ENCODE measurements at places on chromosomes 16 and 17.

DNA sequence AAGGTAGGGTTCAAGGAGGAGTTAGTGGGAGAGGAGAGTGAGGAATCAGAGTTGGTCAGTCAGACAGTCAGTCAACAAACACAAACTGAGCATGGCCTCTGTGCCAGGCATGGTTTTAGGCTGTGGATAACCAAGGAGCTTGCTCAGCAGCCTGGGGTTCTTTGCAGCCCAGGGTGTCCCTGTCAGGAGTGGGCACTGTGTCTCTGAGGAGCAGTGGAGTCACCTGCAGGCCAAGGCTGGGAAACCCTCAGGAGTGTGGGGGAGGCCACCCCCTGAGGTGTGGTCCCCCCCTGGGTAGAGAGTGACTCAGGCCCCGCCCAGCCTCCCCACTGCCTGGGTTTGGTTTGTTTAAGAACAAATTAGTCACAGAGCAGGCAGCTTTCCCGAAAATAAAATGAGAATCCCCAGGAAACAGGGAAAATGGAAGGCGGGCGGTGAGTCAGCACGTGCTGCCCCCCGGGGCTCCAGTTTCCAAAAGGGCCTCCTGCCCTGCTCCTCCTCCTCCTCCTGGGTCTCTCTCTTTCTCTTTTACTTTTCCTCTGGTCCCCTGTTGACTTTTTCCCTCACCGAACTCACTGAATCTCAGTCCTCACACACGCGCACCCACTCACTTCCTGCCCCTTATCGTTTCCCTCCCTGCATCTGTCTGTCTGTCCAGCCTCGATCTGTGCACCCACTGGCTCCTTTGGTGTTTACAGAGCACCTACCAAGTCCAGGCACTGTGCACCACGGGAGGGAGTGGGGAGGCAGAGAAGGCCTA is 44.3 kb downstream of the SOCS3 start:
- peak; percentile 87 for DNase-seq

DNA sequence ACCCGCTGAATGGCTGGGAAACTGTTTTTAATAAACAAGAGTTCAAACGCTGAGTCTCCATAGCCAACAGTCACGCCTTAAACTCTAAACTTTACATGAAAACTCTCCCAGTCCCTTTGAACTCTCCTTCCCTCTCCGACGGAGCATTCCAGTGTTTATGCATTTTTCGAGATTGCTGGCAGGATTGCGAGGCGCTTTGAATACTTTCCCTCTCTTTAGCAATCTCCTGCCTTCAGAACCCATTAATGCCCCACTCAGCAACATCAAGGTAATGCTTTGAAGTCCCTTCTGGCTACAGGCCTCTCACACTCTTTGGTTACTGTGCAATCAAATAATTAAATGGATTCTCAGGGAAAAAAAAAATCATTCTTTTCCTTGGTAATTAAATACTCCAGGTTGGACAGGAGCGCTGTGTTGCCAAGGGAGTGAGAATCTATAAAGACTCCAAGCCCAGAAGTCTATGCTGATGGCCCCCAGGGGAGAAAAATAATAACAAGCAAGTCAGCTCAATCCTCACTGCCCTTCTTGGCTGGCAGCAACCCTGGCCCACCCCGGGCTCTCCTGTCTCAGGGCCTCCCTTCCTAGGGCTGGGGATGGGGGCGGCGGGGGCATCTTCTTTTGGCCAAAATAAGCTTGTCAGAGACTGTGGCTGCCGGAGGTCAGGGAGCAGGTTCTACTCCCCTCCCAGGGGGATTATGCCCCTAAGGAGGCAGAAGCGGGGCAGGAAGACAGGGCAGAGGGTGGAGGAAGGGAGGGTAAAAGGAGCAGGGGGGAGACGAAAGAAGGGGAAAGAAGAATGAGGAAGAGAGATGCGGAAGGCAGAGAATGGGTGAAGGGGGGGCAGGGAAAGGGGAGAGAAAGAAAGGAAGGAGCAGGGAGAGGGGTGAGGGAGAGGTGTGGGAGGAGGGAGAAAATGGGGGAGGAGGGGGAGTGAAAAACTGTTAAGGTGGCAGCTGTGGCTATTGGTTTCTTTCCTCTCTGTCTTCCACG is 45.2 kb downstream of the AXIN2 start:
- DNase-seq = no peak

GRCh38 chr16:69171325-69172084 is 15.5 kb upstream of the SNTB2 start:
- DNase-seq = peak; percentile 46

GRCh38 chr17:78082988-78083387 is 45.6 kb downstream of the TMC6 start:
- DNase-seq = no peak

- no peak for DNase-seq
These were observed 204.2 kb downstream of the NTN1 start for GRCh38 chr17:9225305-9226101.

DNA sequence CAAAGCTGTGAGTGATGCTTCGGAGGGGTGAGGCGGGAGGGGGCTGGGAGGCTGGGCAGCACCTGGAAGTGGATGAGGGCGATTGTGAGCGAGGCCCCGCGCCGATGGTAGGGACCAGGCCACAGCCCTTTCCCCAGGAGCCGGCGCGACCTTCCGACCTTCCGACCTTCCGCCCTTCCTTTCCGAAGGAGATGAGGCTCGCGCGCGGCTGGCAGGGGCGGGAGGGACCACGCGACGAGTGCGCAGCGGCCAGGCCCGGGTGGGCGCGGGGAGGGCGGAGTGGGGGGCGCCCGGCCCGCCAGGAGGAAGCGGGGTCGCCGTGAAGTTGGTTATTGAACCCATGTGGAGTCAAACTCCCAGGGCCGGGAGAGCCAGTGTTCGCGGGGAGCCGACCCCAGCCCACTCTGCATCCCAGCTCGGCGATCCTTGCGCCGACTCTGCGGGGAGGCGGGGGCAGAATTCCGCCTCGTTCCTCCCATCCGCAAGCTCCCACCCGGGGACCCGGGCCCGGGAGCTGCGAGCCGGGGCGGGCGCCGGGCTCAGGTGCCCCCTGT is 56.6 kb downstream of the RAP1GAP2 start:
- DNase-seq = no peak

DNA sequence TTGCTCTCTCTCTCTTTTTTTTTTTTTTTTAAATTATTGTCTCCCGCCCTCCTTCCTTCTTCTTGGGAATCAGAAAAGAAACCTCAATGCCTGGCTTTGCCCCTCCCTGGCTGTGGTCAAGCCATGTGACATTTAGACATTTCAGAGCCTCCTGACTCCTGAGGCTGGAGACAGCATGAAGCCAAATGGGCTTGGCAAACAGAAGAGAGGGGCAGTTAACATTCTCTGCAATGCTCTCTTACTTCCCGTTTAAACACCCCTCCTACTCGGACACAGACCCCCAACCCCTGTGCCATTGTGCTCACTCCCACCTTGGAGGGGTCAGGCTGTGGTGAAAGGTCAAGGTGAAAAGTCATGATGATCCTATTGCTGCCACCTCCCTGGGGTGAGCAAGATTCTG is 14.7 kb upstream of the MEOX1 start:
- DNase-seq = peak; percentile 77

- DNase-seq = no peak
These were observed 131.3 kb downstream of the NLK start for GRCh38 chr17:28173801-28174200.

GRCh38 chr17:40190197-40191021 is 13.1 kb downstream of the RAPGEFL1 start:
- DNase-seq = no peak

DNA sequence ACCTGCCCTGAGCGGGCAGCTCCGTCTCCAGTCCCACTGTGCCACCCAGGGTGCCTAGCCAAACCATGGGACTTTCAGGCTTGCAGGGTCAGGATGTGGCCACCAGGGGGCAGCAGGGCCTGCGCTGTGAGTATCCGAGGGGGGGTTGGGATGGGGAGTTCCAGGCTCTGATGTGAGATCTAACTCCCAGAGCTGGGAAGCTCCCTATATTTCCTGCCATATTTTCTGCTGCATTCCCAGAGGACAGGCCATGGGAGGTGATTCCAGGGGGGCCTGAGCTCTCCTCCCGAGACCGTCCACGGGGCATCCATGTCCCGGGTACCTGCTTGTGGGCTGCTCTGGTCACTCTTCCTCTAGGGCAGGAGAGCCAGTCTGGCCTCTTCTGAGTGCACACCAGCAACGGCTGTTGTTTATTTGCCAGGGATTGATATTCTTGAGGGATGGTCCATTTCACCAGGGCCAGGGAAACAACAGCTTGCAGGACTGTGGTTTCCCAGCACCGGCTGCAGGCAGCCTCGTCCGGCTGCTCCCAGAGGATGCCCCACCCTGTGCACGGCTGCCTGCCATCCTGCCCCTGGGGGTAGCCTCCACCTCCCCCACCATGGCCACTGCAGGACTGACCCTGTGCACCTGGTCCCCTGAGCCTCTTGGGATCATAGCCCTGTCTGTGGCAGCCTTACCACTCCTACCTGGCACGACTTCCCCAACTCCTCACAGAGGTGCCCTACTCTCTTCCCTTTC is 1.2 kb downstream of the GPR142 start:
- DNase-seq = peak; percentile 91

GRCh38 chr16:11439790-11440656 is 94.8 kb downstream of the RMI2 start:
- no peak for DNase-seq

- no peak for DNase-seq
These were observed 22.2 kb downstream of the TRPV3 start for GRCh38 chr17:3535253-3535995.

- DNase-seq = no peak
These were observed 1401.9 kb downstream of the CDH11 start for GRCh38 chr16:63719926-63720325.

- DNase-seq = no peak
These were observed 1.5 kb downstream of the ZNF768 start for GRCh38 chr16:30524575-30525568.

GRCh38 chr16:49739381-49739780 is 116.5 kb downstream of the ZNF423 start:
- DNase-seq = no peak

GRCh38 chr17:55263569-55264277 is 1.0 kb upstream of the HLF start:
- DNase-seq = peak; percentile 14

DNA sequence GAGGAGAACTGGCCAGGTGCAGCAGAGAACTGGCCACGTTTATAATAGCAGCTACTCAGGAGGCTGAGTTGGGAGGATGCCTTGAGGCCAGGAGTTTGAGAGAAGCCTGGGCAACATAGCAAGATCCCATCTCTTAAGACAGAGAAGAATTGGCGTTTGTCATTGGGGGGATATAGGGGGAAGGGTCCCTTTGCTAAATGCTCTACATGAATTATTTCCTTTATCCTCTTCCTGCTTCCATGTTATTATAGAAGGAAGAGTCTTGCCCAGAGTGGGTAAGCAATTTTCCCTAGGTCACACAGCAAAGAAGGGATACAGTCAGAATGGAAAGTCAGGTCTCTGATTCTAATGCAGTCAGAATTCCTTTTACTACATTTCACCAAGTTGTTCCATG is 68.0 kb downstream of the MYH11 start:
- no peak for DNase-seq

DNA sequence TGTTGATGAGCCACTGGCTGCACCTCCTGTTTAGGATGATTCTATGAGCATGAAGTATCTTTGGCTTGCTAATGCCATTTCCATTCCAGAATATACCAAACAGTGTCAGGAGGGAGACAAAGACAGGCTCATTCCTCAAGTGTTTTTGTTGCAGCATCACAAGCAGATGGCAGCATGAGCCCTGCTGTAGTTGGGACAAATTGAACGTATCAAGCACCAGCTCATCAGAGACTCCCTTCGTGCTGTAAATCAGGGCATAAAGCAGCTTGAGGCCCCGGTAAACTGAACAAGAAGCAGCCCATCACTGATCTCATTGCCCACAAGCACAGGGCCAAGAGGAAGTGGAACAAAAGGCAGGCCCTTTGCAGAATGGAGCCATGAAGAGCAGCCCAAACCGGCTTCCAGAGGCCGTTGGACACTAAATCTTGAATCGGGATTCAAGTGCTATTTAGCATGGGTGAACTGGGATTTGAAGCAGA is 45.9 kb upstream of the HS3ST3A1 start:
- no peak for DNase-seq

DNA sequence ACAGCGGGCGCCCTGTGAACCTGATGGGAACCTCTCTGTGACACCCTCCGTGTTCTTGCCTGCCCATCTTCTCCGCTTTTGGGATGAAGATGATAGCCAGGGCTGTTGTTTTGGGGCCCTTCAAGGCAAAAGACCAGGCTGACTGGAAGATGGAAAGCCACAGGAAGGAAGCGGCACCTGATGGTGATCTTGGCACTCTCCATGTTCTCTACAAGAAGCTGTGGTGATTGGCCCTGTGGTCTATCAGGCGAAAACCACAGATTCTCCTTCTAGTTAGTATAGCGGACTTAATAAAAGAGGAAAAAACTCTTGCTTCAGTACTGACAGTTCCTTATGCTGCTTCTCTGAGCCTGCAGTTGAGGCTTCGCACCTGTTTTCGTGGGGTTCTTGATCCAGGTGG is 10.5 kb downstream of the CDK5RAP3 start:
- DNase-seq = no peak

DNA sequence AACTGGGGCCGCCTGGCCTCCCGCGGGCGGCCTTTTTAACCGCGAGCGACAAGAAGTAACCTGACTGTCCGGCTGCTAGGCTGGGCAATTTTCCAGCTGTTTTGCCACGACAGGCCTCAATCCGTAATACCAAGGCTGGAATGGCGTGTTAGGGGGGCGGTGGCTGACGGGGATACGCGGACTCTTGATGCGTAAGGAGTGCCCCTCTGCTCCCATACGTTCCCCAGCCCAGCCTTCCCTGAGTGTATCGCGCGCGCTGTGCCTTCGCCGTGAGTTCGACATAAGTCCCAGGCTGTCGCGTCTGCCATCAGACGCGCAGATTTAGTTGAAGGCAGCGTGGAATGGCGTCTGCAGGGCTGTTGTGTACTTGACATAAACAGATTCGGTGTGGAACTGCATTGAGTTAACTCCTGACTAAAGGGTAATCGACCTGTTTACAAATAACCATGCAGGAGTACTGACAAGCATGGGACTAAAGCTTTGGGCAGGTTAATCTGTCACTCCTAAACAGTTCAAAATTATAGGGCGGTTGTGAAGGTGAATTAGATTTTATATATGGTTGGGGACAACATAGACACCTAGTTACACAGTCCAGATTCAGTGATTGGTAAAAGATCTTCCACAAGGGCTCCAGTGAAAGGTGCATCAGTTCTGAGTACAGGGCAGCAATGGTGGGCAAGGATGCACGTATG is 16.6 kb upstream of the ERN1 start:
- peak; percentile 60 for DNase-seq

DNA sequence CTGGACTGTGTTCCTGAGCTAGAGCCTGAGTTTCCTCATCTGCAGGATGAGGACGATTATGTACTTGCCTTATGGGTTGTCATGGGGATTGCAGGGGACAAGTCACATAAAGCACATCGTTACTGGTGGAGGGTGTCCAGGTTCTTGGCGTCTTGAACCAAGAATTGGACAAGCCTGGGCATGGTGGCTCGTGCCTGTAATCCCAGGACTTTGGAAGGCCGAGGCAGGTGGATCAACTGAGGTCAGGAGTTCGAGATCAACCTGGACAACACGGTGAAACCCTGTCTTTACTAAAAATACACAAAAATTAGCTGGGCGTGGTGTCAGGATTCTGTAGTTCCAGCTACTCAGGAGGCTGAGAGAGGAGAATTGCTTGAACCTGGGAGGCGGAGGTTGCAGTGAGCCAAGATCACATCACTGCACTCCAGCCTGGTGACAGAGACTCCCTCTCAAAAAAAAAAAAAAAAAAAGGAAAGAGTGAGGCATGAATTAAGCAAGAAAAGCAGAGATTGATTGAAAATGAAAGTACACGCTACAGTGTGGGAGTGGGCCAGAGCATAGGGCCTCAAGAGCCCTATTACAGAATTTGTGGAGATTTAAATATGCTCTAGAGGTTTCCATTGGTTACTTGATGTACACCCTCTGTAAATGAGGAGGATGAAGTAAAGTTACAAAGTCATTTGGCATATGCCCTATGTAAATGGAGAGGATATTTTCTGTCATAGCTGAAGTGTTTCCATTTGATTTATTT is 30.7 kb downstream of the ADGRG5 start:
- peak; percentile 17 for DNase-seq

- DNase-seq = no peak
These were observed 137.0 kb upstream of the RCVRN start for GRCh38 chr17:10041916-10042588.
